ENCODE measurements at places on chromosomes 16 and 17.

DNA sequence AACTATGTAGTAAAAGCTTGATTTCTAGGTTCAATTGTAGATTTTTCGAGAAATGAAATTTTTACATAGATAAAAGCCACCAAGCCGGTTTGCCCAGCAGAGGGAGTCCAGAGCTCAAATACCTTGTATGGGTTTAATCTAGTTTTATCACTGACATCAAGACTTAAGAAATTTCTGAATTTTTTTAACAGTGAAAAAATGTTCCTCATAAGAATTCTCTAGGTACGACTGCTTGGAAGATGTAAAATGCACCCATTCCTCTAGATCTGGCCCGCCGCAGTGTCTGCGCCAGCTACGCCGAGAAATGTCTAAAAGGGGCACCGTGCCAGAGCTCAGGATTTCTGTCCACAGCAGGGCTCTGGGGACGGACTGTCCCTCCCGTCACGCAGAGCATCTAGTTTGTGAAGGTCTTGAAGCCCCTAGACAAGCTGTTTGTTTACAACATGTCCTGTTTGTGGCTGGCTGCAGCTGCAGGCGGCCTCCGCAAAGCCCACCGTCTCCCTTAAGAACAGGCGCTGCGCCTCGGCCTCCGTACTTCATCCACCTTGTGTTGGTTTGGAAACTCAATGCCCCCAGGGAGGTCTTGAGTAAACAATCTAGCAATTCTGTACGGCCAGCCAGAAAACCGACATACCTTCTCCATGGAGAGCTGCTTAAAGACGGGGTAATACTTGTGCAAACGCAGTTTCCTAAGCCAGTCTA is 24.8 kb downstream of the MAP1LC3B start:
- DNase-seq, result no peak

DNA sequence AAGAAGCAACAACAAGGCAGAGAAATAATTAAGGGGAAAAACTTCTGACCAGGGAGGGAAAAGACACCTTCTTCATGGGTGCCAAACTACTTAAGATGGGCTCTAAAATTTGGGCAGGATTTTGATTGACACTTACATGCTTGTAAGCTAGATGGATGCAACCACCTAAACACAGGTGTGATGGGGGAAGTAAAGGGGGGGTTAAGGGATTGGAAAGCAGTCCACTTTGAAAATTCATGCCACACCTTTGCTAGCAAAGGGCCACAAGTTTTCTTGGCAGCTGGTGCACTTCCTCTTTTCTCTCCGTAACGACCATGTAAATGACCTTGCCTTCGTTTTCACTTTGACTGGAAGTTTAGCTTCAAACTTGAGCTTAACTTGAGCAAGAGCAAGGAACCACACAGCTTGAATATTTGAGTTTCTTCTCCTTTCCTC is 14.3 kb upstream of the PRKAR1A start:
- DNase-seq, result no peak

- no peak for DNase-seq
Observed at GRCh38 chr17:71260366-71260940, 860.4 kb upstream of the SOX9 start.

- DNase-seq, result no peak
Observed at GRCh38 chr16:3999479-4000325, 116.5 kb downstream of the ADCY9 start.

GRCh38 chr17:39612935-39613464 is 5.3 kb upstream of the NEUROD2 start:
- no peak for DNase-seq

GRCh38 chr16:23868136-23868535 is 32.4 kb downstream of the PRKCB start:
- DNase-seq, result no peak

DNA sequence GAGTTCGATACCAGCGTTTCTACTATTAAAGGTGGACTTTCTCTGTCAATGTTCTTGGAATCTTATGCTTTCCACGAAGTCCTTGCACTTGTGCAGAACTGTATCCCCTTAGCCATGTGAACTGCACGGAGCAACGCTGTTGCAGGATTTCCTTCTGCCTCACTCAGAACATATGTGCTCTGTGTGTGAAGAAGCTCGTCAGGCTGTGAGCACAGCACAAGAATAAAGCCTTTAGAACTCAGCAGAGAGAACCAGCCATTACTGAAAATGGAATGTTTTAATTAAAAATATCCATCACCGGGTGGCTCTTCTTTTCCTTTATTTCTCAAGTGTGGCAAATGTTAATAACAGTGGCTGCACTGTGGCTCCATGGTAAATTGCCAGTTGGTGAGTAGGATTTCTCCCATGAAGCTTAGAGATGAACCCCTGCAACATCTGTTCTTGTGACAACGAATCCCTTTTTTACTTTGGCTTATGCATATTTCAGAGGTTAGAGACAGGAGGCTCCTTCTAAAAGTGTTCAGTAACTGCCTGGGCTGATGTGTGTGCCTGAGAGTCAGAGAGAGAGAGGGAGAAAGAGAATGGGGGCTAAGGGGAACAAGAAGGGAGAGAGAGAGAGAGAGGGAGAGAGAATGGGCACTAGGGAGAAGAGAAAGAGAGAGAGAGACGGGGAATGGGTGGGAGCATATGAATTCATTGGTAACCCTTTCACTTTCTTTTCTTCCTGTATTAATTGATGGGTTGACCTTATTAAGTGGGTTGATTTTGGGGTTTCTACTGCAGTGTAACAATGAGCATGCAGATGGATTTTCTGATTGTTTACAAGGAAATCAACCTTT is 50.0 kb downstream of the RPTOR start:
- no peak for DNase-seq

- no peak for DNase-seq
Observed at GRCh38 chr16:87343753-87344050, 26.5 kb upstream of the C16orf95 start.

All from NCI-H1930 (cell line).